ENCODE measurements at places on chromosomes 1 and 21. TPM values are rescaled to one million over a fixed set of nuclear protein-coding genes. Genes with fewer than 3 reads are reported as not detected.

ITGB3BP gene
- 19.4 TPM for total RNA-seq

FCGR1A gene
- total RNA-seq, result not detected

ADORA1 gene
- not detected for total RNA-seq

KCNK2 gene
- 0.38 TPM for total RNA-seq

FTCD gene
- not detected for total RNA-seq

OR2L2 gene
- under 0.01 TPM for total RNA-seq

AADACL3 gene
- not detected for total RNA-seq

FASLG gene
- not detected for total RNA-seq

MATN1 gene
- under 0.01 TPM for total RNA-seq

COP1 gene
- total RNA-seq, result 76.2 TPM

TBX19 gene
- total RNA-seq, result 0.98 TPM

ARHGEF11 gene
- 32.7 TPM for total RNA-seq

TMED5 gene
- 60.1 TPM for total RNA-seq

PGLYRP3 gene
- not detected for total RNA-seq

EGLN1 gene
- 69.6 TPM for total RNA-seq

DHX9 gene
- total RNA-seq, result 135 TPM

CCT3 gene
- total RNA-seq, result 571 TPM

DNALI1 gene
- 2.3 TPM for total RNA-seq

PLPPR4 gene
- total RNA-seq, result 0.19 TPM

S100A12 gene
- total RNA-seq, result not detected

PGLYRP4 gene
- not detected for total RNA-seq

ACTL8 gene
- not detected for total RNA-seq

GJB5 gene
- total RNA-seq, result not detected

EFCAB7 gene
- total RNA-seq, result 4.0 TPM

MRPS6 gene
- 14.7 TPM for total RNA-seq

RHEX gene
- not detected for total RNA-seq

S100A11 gene
- 108 TPM for total RNA-seq

NPPB gene
- not detected for total RNA-seq

PLEKHN1 gene
- total RNA-seq, result 0.65 TPM

KCNC4 gene
- 2.6 TPM for total RNA-seq

Data from vein endothelial cell (primary cell).